Right atrium auricular region (tissue), 2 donors: ENCODE measurements at places on chromosomes 13 and 19. TPM values are rescaled to one million over a fixed set of nuclear protein-coding genes. Genes with fewer than 3 reads are reported as not detected.

Gene KLF1
- 0.26 TPM for total RNA-seq

Gene ZNF600
- total RNA-seq = 2.4 TPM

Gene ZNF317
- 15.8 TPM for total RNA-seq

Gene REX1BD
- 119 TPM for total RNA-seq

Gene CYP2F1
- total RNA-seq = not detected

Gene IZUMO2
- not detected for total RNA-seq

DNA sequence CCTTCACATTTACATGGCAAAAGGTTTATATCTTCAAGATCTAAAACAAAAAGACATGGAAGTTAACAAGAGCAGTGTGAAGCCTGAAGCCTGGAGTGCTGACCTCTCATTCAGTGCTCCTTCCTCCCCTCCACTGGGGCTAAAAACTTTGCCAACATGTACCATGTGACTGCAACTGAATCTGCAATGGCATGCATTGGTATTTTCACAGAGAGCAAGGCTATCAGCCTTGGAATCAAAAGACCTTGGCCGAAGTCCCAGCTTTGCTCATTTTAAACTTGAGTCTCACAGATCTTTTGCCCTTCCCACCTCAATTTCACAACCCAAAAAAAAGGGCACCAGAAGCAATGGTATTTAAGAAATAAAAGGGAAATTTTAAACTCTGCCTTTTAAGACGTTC is 325.1 kb downstream of the DCT start:
- no peak overlapping the region for H3K4me3 ChIP-seq
- no peaks in the 10 kb centered on the region for H3K4me1 ChIP-seq
- H3K27me3 ChIP-seq = no peaks in the 10 kb centered on the region
- no peaks in the 10 kb centered on the region for H3K36me3 ChIP-seq
- H3K27ac ChIP-seq = no peak overlapping the region
- DNase-seq = no peak

GRCh38 chr13:23618341-23618740 is 48.1 kb downstream of the TNFRSF19 start:
- peaks cover 23% of the 10 kb centered on the region for H3K4me1 ChIP-seq
- no peaks in the 10 kb centered on the region for H3K36me3 ChIP-seq
- peak overlapping the region; percentile 55 for H3K27ac ChIP-seq

GRCh38 chr19:49316284-49316683 is 8.7 kb downstream of the SLC6A16 start:
- no peak for DNase-seq
- no peaks in the 10 kb centered on the region for H3K4me1 ChIP-seq
- no peak overlapping the region for H3K27ac ChIP-seq
- no peak overlapping the region for H3K4me3 ChIP-seq

GRCh38 chr13:45238945-45239795 is 38.3 kb upstream of the KCTD4 start:
- peaks cover 4% of the 10 kb centered on the region for H3K4me1 ChIP-seq
- no peak for DNase-seq
- H3K4me3 ChIP-seq = no peak overlapping the region
- H3K27ac ChIP-seq = no peak overlapping the region

GRCh38 chr19:4694211-4694987 is 24.3 kb upstream of the MYDGF start:
- H3K36me3 ChIP-seq = peaks cover 86% of the 10 kb centered on the region
- H3K27me3 ChIP-seq = no peaks in the 10 kb centered on the region
- H3K27ac ChIP-seq = peak overlapping the region; percentile 63
- peaks cover 19% of the 10 kb centered on the region for H3K4me1 ChIP-seq
- peak; percentile 69 for DNase-seq

DNA sequence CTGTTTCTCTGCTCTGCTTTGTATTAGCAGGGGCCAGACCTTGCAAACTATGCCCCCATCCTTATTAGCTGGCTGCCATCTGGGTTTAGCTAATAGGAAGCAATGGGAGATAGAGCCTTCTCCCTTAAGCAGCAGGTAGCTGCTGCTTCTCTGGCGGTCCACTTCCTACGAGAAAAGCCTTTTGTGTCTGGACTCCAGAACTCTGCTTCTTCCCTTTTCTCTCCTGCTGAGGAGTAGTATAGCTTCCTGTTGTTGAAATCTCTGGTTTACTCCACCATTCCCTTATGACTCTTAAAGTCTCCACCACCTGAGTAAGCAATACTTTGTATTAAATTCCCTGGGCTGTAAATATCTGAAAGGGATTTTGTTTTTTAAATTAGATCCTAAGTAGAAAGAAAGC is 147.1 kb downstream of the DNAJC15 start:
- no peaks in the 10 kb centered on the region for H3K4me1 ChIP-seq
- H3K4me3 ChIP-seq = no peak overlapping the region
- H3K27ac ChIP-seq = no peak overlapping the region
- no peak for DNase-seq
- H3K27me3 ChIP-seq = no peaks in the 10 kb centered on the region

- H3K4me3 ChIP-seq = no peak overlapping the region
- DNase-seq = no peak
- no peaks in the 10 kb centered on the region for H3K27me3 ChIP-seq
- no peaks in the 10 kb centered on the region for H3K4me1 ChIP-seq
Observed at GRCh38 chr19:34512254-34512822, 30.8 kb downstream of the WTIP start.

DNA sequence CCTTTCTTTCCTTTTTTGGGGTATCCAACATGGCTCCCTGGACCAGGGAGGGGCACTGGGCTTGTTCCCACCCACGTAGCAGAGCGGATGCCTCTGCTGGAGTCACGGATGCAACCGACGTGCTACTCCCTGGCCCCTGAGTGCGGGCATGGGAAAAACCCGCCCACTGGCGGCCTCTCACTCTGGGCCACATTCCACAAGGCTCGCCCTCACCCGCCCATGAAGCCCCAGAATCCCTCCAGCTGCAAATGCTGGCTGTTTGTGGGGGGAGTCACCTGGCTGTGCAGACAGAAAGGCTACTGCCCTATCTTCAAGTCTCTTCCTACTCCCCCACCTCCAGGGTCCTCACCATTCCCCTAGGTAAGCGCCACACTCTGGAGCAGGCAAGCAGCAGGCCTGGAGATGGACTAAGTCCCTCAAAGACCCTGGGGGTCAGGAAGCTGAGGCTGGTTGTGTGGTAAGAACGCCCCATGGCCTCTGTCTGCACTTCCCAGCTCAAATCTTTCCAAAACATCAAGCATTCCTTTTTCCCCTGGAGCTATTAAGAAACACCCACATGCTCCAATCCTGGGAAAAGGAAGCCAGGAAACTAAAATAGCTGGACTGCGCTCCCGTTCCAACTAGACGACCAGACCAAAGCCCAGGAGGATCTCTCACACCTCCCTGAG is 17.9 kb upstream of the EPHX3 start:
- H3K27ac ChIP-seq = peak overlapping the region; percentile 87
- DNase-seq = peak; percentile 77
- no peaks in the 10 kb centered on the region for H3K27me3 ChIP-seq
- H3K36me3 ChIP-seq = peaks cover 52% of the 10 kb centered on the region
- H3K4me3 ChIP-seq = no peak overlapping the region

DNA sequence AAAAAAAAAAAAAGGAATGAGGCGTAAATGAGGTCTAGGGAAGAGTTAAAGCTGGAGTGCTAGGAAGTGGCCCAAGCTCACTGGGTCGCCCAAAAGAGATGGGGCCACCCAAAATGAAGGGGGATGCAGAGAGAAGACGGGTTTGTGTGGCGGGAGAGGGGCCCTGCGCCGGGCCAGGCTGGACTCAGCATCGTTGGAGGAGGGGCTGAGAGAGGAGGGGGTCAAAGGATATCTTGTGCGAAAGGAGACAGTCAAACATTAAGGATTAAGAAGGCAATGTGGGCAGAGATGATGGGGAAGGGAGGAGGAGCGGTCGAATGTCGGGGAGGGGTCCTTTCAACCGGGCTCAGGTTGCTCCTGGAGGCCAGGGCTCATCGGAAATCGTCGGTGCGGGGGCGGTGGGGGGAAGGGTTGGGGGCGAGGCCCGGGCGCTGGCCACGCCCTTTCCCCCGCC is 825 bp upstream of the CARM1 start:
- DNase-seq = no peak
- H3K27me3 ChIP-seq = no peaks in the 10 kb centered on the region
- peak overlapping the region; percentile 56 for H3K4me3 ChIP-seq
- no peaks in the 10 kb centered on the region for H3K4me1 ChIP-seq
- peak overlapping the region; percentile 79 for H3K27ac ChIP-seq

- DNase-seq = no peak
- H3K27ac ChIP-seq = peak overlapping the region; percentile 28
- peaks cover 19% of the 10 kb centered on the region for H3K4me1 ChIP-seq
- no peaks in the 10 kb centered on the region for H3K27me3 ChIP-seq
Observed at GRCh38 chr13:23588666-23589065, 18.5 kb downstream of the TNFRSF19 start.

GRCh38 chr19:8146877-8147581 is 2.4 kb downstream of the FBN3 start:
- H3K27ac ChIP-seq = no peak overlapping the region
- H3K27me3 ChIP-seq = peaks cover 2% of the 10 kb centered on the region
- H3K36me3 ChIP-seq = no peaks in the 10 kb centered on the region
- H3K4me1 ChIP-seq = peaks cover 16% of the 10 kb centered on the region

GRCh38 chr19:1064661-1065605 is 2.0 kb upstream of the ARHGAP45 start:
- peaks cover 22% of the 10 kb centered on the region for H3K27me3 ChIP-seq
- no peaks in the 10 kb centered on the region for H3K36me3 ChIP-seq
- H3K27ac ChIP-seq = no peak overlapping the region
- H3K4me1 ChIP-seq = peaks cover 38% of the 10 kb centered on the region

GRCh38 chr13:80296638-80297037 is 44.3 kb downstream of the SPRY2 start:
- H3K4me3 ChIP-seq = no peak overlapping the region
- no peaks in the 10 kb centered on the region for H3K36me3 ChIP-seq
- DNase-seq = no peak
- H3K4me1 ChIP-seq = no peaks in the 10 kb centered on the region
- H3K27me3 ChIP-seq = no peaks in the 10 kb centered on the region

GRCh38 chr19:11019262-11019661 is 58.4 kb downstream of the SMARCA4 start:
- no peak overlapping the region for H3K4me3 ChIP-seq
- no peak overlapping the region for H3K27ac ChIP-seq
- no peaks in the 10 kb centered on the region for H3K27me3 ChIP-seq

GRCh38 chr19:55578761-55579747 is 1.6 kb downstream of the ZNF579 start:
- H3K4me3 ChIP-seq = peak overlapping the region; percentile 83
- peaks cover 12% of the 10 kb centered on the region for H3K4me1 ChIP-seq
- H3K27ac ChIP-seq = no peak overlapping the region

GRCh38 chr19:1917146-1917545 is 11.9 kb downstream of the ADAT3 start:
- DNase-seq = no peak
- no peaks in the 10 kb centered on the region for H3K4me1 ChIP-seq
- no peak overlapping the region for H3K4me3 ChIP-seq
- H3K27ac ChIP-seq = no peak overlapping the region

DNA sequence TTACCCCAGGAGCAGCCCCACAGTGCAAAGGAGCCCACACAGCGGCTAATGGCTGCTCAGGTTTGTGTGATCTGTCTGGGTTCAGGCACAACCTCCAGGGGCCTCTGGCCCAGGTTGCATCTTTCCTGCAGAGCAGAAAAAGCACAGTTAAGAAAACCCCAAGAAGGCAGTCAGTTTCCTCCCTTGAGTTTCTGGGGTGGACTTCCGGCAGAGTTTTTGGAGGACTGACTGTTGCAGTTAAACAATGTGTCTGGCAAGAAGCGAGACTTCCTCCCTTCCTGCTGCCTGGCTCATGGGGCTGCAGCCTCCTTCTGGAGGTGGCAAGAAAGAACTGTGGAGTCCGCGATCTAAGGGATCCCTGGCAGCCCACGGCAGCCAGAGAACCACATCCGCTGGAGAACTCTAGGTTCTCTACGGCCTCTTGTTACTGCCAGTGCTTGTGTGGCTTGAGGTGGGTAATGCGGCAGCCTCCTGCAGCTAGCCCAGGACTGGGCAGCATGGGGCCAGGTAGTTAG is 114.4 kb downstream of the ZDHHC20 start:
- H3K27me3 ChIP-seq = no peaks in the 10 kb centered on the region
- H3K27ac ChIP-seq = no peak overlapping the region
- H3K4me3 ChIP-seq = no peak overlapping the region
- DNase-seq = no peak

- H3K36me3 ChIP-seq = no peaks in the 10 kb centered on the region
- no peaks in the 10 kb centered on the region for H3K4me1 ChIP-seq
- H3K27me3 ChIP-seq = no peaks in the 10 kb centered on the region
- no peak overlapping the region for H3K4me3 ChIP-seq
Observed at GRCh38 chr13:108137176-108137575, 78.2 kb downstream of the LIG4 start.

- DNase-seq = no peak
- no peak overlapping the region for H3K4me3 ChIP-seq
- peaks cover 55% of the 10 kb centered on the region for H3K36me3 ChIP-seq
- no peaks in the 10 kb centered on the region for H3K4me1 ChIP-seq
Observed at GRCh38 chr19:34348899-34349487, 16.0 kb upstream of the GPI start.

DNA sequence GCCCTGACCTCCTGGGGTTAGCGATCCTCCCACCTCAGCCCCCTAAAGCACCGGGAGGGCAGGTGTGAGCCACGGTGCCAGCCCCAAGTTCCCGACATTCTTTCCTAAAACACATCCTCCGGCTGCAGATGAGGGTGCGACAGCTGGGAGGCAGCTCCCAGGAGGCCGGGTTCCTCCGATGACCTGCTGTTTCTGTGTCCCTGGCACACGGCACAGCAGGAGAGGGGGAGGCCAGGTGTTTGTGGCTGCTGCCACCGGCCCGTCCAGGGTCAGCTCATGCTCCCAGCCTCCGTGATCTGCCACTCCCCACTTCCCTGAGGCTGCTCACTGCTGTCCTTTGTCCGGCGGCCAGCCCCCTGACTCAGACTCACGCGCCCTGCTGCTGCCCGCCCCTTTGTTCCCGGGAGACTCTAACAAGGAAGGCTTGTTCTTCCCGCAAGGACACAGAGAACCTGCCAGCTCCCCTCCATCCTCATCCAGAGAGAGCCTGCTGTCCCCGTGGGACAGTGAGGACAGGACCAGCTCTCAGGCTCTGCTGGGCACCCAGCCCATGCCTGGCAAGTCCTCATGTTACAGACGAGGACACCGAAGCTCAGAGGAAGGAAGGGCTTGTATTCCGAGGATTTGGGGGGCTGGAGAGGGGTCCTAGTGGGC is 10.6 kb upstream of the MADCAM1 start:
- no peak overlapping the region for H3K4me3 ChIP-seq
- H3K27ac ChIP-seq = no peak overlapping the region
- H3K36me3 ChIP-seq = no peaks in the 10 kb centered on the region
- peak; percentile 70 for DNase-seq
- H3K4me1 ChIP-seq = no peaks in the 10 kb centered on the region

DNA sequence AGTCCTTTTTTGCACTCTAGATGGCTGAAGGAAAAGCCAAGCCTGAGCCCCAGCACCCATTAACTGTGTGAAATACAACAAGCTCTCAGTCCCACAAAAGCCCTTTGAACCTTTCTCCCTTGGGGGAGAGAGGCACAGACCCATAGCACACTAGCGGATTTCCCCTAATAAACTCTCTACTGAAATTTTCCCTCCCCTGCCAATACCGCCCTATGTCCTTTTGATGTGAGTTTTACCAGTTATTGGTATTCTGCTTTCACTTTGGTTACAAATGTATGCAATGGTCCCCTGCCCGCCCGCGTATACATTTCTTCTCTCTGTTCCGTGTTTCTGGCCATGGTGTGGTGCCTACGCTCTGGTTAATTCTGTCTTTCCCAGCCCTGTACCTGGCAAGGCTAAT is 54.0 kb upstream of the MYO16 start:
- H3K4me1 ChIP-seq = no peaks in the 10 kb centered on the region
- H3K27me3 ChIP-seq = no peaks in the 10 kb centered on the region
- no peak overlapping the region for H3K27ac ChIP-seq
- H3K36me3 ChIP-seq = no peaks in the 10 kb centered on the region
- DNase-seq = no peak
- no peak overlapping the region for H3K4me3 ChIP-seq

- no peak for DNase-seq
- H3K4me1 ChIP-seq = no peaks in the 10 kb centered on the region
- peaks cover 66% of the 10 kb centered on the region for H3K36me3 ChIP-seq
- no peak overlapping the region for H3K27ac ChIP-seq
Observed at GRCh38 chr19:10987571-10988297, 26.9 kb downstream of the SMARCA4 start.
